ENCODE measurements at places on chromosomes 1 and 21. TPM values are rescaled to one million over a fixed set of nuclear protein-coding genes. Genes with fewer than 3 reads are reported as not detected.

- peaks cover 55% of the 10 kb centered on the region for H3K4me1 ChIP-seq
- H3K36me3 ChIP-seq, result peaks cover 41% of the 10 kb centered on the region
- no peaks in the 10 kb centered on the region for H3K27me3 ChIP-seq
- DNase-seq, result no peak
- peak overlapping the region; percentile 86 for H3K27ac ChIP-seq
Observed at GRCh38 chr1:89064632-89065031, 376 bp downstream of the GBP1 start.

GRCh38 chr1:8422510-8423268 is 104.8 kb downstream of the SLC45A1 start:
- no peak overlapping the region for H3K27ac ChIP-seq
- no peak overlapping the region for H3K4me3 ChIP-seq
- H3K27me3 ChIP-seq, result no peaks in the 10 kb centered on the region
- no peak for DNase-seq
- H3K4me1 ChIP-seq, result peaks cover 42% of the 10 kb centered on the region

GRCh38 chr1:51583532-51583931 is 33.4 kb upstream of the OSBPL9 start:
- peaks cover 3% of the 10 kb centered on the region for H3K27me3 ChIP-seq
- no peak overlapping the region for H3K27ac ChIP-seq
- no peak overlapping the region for H3K4me3 ChIP-seq
- peaks cover 4% of the 10 kb centered on the region for H3K4me1 ChIP-seq
- DNase-seq, result no peak
- H3K36me3 ChIP-seq, result no peaks in the 10 kb centered on the region

DNA sequence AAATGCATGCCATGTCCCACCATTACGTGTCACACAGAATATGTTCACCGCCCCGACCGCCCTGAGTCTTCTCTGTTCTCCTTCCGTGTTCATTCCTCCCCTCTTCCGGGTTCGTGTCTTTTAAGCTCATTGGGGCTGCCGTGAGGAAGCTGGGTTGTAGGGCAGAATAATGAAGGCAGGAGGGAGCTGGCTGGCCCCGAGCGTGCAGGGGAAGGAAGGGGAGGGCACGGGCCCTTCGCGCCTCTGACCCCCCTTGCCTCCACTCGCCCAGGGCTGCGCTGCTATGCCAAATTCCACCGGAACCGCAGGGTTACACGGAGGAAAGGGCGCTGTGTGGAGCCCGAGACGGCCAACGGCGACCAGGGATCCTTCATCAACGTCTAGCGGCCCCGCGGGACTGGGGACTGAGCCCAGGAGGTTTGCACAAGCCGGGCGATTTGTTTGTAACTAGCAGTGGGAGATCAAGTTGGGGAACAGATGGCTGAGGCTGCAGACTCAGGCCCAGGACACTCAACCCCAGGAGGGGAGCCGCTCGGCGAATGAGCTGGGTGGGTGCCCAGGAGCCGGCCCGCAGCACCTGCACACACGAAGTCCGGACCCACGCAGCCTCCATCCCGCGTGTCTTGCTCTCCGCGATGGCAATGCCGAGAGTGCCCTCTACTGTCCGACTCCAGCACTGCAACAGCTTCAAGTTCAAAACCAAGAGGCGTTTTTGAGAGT is 16.5 kb upstream of the AGTRAP start:
- H3K4me1 ChIP-seq, result peaks cover 10% of the 10 kb centered on the region
- peak; percentile 69 for DNase-seq
- peak overlapping the region; percentile 82 for H3K27ac ChIP-seq

DNA sequence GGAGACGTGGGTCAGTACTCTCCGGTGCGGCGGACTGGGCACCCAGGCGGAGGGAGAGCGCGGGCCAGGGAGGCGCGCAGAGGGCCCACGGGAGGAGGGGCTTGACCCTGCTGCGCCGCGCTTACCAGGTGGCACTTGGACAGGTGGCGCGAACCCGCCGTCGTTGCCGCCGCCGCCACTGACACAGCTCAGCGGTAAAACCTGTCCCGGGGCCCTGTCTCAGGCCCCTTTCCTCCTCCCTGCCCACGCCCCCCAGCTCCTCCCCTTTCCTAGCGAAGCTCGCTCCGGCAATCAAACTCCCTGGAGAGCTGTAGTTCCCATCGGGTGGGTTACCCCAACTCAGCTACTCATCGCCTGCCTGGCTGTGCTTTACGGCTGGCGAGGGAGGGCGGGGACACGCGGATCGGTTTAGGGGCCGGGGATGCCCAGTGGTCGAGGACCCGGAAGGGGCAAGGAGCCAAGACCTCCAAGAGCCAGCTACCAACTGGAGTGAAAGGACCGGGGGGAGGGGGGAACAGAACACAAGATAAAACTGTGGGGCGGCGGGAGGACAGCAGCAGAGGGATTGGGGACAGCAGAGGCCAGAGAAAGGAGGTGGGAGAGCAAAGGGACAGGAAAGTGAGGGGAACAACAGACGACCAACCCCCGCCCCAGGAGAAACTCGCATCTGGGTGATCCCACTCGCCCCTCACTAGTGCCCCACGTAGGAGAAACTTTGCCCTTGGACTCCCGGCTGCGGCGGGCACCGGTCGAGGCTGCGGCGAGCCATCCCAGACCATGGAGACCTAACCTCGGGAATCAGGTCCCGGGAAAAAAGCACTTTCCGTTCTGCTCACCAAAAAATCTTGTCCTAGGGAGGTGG is 2.9 kb downstream of the GFI1 start:
- H3K27me3 ChIP-seq, result no peaks in the 10 kb centered on the region
- H3K4me1 ChIP-seq, result peaks cover 34% of the 10 kb centered on the region
- peak overlapping the region; percentile 89 for H3K27ac ChIP-seq
- peaks cover 64% of the 10 kb centered on the region for H3K36me3 ChIP-seq

The ZFYVE9 gene
- 3.7 TPM for total RNA-seq

GRCh38 chr1:226838456-226838855 is 32.0 kb upstream of the PSEN2 start:
- peaks cover 2% of the 10 kb centered on the region for H3K4me1 ChIP-seq
- H3K36me3 ChIP-seq, result peaks cover 3% of the 10 kb centered on the region
- H3K27me3 ChIP-seq, result peaks cover 4% of the 10 kb centered on the region
- H3K4me3 ChIP-seq, result no peak overlapping the region

GRCh38 chr1:5548266-5548665 is 444.0 kb downstream of the NPHP4 start:
- peaks cover 4% of the 10 kb centered on the region for H3K27me3 ChIP-seq
- no peak for DNase-seq
- no peaks in the 10 kb centered on the region for H3K4me1 ChIP-seq
- H3K27ac ChIP-seq, result no peak overlapping the region
- no peak overlapping the region for H3K4me3 ChIP-seq
- no peaks in the 10 kb centered on the region for H3K36me3 ChIP-seq

- DNase-seq, result no peak
- no peaks in the 10 kb centered on the region for H3K27me3 ChIP-seq
Observed at GRCh38 chr1:160375788-160376524, 9.1 kb downstream of the NHLH1 start.

The CD1D gene
- total RNA-seq, result not detected

DNA sequence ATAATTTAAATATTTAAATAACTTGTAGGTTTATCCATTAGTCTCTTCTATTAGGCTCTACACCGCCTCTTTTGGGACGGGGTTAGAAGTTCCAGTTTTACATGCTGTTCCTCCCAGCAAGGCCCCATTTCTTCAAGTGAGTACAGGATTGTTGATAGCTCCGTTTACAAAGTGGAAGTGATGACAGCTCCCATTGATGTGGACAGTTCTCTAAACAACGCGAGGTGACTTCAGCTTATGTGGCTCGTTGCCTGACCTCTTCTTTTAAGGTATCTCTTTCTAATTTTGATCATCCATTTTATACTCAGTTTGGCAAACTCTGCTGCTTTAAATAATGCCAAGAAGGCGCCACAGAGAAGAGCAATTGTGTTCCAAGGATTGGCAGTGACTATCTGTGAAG is 49.7 kb downstream of the PACC1 start:
- H3K36me3 ChIP-seq, result peaks cover 58% of the 10 kb centered on the region
- H3K27me3 ChIP-seq, result no peaks in the 10 kb centered on the region
- no peak for DNase-seq
- no peak overlapping the region for H3K4me3 ChIP-seq

DNA sequence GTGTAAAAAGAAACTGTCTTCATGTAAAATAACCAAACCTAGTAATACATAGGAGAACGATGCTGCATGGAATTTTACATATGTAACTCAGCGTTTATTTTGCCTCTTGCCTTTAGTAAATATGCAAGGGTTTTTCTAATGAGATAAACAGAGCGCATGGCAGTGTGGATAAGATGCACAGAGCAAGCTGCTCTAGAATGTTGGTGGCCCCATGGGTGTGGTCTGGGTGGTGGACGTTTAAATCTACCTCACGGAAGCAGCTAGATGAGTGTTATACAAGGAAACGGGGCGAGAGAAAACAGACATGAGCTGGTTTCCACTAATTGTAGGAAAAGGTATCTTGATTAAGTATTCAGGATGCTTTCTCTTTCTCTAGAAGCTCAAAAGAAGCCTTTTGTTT is 205.9 kb downstream of the DSCAM start:
- H3K4me3 ChIP-seq, result no peak overlapping the region
- no peaks in the 10 kb centered on the region for H3K4me1 ChIP-seq
- no peaks in the 10 kb centered on the region for H3K27me3 ChIP-seq
- DNase-seq, result no peak
- no peaks in the 10 kb centered on the region for H3K36me3 ChIP-seq

GRCh38 chr1:63157085-63157484 is 165.3 kb upstream of the FOXD3 start:
- H3K36me3 ChIP-seq, result no peaks in the 10 kb centered on the region
- H3K4me1 ChIP-seq, result no peaks in the 10 kb centered on the region
- H3K27me3 ChIP-seq, result peaks cover 3% of the 10 kb centered on the region
- DNase-seq, result no peak

The PLA2G5 gene
- not detected for total RNA-seq

The HPDL gene
- total RNA-seq, result 26.8 TPM

GRCh38 chr1:121458291-121459048 is 273.7 kb downstream of the SRGAP2C start:
- DNase-seq, result no peak
- H3K36me3 ChIP-seq, result peaks cover 19% of the 10 kb centered on the region
- no peak overlapping the region for H3K27ac ChIP-seq
- H3K4me3 ChIP-seq, result no peak overlapping the region
- H3K27me3 ChIP-seq, result peaks cover 4% of the 10 kb centered on the region

The RGS1 gene
- 4.2 TPM for total RNA-seq

DNA sequence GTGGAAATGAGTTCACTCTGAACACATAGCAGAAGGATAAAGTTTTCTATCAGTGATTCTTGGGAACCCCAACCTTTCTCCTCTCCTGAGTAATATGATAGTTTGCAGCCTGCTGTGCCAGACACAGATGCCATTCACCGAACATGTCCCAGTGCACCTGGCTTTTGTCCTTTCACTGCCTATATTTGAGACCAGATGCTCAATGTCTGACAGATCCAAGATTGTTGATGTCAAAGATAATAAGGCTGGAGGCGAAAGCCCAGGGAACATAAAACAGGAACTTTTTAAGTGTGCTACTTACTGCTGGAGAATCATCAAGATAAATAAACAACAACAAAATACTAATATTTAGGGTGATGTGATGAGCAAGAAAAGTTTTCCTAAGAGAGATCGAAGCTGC is 139.3 kb downstream of the TIAM1 start:
- no peak for DNase-seq
- H3K27me3 ChIP-seq, result no peaks in the 10 kb centered on the region
- no peak overlapping the region for H3K4me3 ChIP-seq
- no peak overlapping the region for H3K27ac ChIP-seq

The DNAJC6 gene
- total RNA-seq, result 3.0 TPM
